ENCODE measurements at places on chromosomes 6 and 20.

- no peak for DNase-seq
Observed at GRCh38 chr6:136612666-136613389, 62.6 kb upstream of the MAP7 start.

GRCh38 chr6:33566182-33567084 lies 13.6 kb downstream of the BAK1 start:
- DNase-seq: no peak

DNA sequence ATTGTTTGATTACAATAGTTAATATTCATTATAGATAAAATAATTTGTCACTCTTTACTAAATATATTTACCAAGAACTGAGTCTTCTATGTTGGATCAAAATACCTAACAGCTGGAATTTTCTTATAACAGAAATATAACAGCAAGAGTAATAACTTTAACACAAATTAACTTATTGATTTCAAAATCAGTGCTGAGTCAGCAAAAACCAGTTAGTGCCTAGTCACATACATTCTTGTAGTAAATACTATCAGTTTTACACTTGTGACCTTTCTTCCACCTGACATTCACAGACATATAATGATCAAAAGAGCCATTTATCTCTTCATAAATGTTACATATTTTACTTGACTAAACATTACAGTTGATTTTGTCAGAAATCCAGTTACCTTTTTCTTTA lies 1141.4 kb upstream of the ADGRB3 start:
- no peak for DNase-seq

DNA sequence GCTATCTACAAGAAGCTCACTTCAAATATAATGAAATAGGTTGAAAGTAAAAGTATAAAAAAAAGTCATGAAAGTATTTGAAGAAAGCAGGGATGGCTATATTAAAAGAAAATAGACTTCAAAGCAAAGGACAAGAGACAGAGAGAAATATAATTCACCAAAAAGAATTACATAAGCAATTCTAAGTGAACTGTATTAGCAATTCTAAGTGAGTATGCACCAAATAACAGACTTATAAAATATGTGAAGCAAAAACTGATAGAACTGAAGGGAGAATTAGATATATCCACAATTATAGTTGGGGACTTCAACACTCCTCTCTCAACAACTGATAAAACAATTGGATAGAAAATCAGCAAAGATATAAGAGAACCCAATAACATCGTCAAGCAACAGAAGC lies 38.8 kb upstream of the ID4 start:
- no peak for DNase-seq

GRCh38 chr6:87001494-87001893 lies 64.2 kb downstream of the HTR1E start:
- DNase-seq: peak; percentile 34

DNA sequence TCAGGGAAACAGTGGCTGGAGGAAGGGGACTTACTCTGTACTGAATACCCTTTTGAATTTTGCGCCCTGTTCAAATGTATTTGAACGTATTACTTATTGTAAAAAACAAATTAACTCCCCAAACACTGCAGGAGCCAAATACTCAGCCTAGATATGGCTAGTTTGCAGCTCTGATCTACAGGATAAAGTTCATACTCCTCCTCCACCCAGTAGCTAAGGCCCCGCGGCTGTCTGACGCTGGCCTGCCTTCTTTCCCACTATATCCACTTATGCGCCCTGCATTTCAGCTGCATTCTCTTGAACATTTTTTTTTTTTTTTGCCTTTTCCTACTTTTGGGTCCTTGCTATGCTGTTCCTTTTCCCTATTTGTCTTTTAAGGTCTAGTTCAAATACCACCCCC lies 6.5 kb downstream of the GSS start:
- no peak for DNase-seq

DNA sequence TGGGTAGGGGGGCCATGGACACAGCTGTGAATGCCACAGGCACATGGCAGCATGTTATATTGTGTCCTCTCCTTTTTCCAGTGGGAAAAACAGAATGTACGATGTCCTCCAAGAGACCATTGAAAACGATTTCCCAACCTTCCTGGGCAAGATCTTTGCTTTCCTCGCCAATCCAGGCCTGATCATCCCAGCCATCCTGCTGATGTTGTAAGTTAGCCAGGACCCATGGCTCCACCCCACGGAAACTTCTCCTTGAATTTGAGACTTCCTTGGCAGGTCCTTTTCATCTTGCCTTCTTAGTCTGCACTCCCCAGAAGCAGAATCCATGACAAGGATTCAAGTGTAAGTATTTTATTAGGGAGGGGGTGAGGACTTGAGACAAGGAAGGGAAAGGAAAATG lies 28.2 kb upstream of the NOP56 start:
- DNase-seq: no peak

- no peak for DNase-seq
Observed at GRCh38 chr6:148653138-148653776, 93.6 kb upstream of the UST start.

DNA sequence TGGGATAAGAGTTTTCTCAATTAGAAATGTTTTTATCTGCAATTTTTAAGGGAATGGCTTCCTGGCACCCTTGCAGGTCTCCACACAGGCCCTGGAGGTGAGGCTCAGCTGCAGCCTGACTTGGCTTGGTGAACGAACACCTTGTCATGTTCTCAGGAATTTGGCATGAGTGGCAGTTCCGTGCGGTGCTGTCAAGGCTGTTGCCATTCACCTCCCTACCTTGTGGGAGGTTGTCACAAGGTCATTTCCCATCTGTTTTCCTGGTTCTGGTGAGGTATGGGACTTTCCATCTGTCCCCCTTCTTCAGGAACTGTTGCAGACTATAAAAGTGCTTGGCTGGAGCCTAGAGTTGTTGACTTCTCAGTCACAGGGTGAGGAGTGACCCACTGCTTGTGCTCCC lies 82.9 kb downstream of the ELOVL4 start:
- DNase-seq: no peak

DNA sequence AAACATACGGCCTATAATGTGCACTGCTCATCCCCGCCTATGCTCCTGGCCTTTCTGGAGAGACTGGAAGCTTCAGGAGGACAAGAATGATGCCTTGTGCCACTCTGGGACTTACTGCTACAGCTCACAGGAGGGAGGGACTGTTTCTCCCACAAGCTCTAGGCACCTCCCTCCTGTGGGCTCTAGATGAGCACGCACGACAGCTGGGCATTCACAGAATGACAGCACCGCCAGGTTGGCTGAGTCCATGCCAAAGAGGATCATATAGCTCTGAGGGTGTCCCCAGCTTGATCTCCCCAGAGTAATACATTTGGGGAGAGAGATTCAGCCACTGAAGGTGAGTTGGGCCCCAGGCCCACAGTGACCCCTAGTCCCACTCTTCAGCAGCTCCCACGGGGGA lies 10.1 kb upstream of the PGC start:
- DNase-seq: no peak

DNA sequence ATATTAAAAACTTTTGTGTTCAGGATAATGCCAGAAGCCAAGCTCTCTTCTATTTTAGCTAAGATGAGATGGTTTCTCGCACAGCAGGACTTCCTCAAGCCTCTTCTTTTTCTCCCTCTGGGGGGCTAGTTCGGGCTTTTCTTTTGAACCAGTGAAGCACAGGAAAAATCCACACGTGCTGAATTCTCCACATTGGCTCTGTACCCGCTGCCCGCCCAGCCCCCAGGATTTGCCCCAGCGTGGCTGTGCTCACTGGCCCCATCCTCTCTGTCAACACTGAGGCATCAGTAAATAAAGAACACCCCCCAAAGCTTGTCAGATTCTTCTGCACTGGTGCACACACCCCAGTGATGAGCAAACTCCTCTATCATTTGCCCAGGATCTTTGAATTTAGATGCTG lies 232.8 kb downstream of the ZNF217 start:
- no peak for DNase-seq

- no peak for DNase-seq
Observed at GRCh38 chr20:62675156-62675876, 33.0 kb downstream of the SLCO4A1 start.

DNA sequence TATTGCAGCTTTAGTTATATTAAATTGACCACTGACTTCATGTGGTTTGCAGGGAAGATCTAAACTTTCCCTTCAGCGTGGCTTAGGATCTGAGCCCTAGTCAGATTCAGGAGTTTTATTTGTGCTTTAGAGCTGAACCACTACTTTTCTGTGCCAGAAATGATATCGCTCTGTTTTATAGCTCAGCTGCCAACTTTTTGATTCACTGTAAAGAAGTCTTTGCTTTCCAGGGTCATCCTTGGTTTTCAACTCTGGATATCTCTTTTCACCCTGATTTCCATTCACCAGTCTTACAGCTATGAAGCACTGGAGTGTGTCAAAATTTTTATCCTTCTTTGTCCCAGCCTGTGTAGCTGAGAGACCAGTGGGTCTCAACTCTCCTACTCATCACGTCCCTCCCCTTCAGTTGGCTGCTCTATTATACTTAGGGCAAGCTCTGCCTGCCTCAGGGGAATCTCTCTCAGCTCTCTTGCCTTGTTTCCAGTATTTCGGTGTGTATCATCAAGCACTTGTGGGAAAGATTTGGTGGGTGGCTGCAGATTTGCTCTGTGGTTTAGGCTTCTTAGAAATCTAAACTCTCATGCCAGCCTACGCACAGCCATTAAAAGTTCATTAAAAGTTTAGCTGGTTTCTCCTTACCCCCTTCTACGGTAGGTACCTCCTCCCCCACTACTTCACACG lies 425.5 kb downstream of the TENT5A start:
- no peak for DNase-seq

DNA sequence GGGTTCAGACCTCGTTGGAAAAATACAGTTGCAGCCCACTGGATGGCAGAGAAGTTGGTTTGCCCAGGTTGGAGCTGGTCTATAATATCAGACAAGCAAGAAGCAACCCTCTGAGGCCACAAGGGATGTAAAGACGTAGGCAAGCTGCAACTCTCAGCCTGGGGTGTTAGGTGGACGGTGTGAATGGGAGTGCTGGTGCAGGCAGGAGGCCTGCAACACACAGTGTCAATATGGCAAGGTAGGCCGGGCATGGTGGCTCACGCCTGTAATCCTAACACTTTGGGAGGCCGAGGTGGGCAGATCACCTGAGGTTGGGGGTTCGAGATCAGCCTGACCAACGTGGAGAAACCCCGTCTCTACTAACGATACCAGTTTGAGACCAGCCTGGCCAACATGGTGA lies 10.5 kb downstream of the VPS16 start:
- no peak for DNase-seq

DNA sequence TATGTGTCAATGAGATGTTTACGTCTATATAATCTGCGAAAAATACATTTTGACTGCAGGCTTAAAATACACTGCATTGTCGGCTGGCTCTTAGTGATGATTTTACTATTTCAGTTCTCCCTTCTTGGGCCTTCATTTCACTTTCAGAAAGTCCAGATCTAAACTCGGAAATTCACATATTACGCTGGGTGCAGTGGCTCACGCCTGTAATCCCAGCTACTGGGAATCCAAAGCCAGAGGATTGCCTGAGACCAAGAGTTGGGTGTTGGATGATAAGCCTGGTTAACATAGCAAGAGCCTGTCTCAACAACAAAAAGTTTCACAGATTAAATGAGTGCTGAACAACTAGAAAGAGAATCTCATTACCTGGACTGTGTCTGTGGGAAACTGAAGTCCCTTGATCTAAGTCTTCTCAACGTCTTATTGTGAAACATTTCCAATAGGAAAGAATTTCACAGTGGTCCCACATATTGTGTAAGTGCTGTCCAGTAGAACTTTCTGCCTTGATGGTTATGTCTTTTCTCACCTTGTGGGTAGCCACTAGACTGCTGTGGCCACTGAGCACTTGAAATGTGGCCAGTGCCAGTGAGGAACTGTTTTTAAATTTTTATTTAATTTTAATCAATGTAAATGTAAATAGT lies 1.9 kb downstream of the GINM1 start:
- DNase-seq: no peak

DNA sequence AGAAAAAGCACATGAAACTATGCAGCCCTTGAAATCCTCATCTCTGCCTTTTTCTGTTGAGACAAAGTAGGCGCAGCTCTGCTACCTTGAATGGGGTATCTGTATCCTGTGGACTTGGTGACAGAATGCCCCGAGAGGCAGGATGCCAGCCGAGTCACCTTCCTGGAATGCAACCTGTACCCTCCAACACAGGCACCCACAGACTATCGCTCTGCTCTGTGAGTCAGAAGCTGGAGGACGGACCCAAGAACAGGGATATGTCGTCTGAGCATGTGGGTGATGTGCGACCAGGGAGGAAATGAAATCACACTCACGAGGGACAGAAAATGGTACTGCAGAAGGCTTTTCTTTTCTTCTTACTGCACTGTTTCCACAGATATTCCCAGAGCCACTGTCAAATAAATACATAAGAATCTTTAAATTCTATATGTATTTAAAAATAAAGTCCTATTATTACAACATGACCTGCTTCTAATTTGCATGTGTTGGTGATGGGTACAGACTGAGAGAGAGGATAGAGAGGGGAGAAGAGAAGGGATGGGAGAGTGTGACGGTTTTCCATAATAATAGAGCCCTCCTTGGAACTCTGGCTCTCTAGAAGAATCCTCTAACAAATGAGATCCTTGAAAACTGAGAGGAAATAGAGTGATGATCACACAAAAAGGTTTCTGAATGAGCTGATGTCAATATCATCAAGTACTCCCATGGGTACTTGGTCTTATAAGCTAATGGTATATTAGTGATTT lies 308.1 kb downstream of the FOXC1 start:
- DNase-seq: no peak

GRCh38 chr6:42281570-42281969 lies 63.9 kb upstream of the MRPS10 start:
- no peak for DNase-seq

- DNase-seq: no peak
Observed at GRCh38 chr6:91097364-91097763, 510.5 kb upstream of the MAP3K7 start.

DNA sequence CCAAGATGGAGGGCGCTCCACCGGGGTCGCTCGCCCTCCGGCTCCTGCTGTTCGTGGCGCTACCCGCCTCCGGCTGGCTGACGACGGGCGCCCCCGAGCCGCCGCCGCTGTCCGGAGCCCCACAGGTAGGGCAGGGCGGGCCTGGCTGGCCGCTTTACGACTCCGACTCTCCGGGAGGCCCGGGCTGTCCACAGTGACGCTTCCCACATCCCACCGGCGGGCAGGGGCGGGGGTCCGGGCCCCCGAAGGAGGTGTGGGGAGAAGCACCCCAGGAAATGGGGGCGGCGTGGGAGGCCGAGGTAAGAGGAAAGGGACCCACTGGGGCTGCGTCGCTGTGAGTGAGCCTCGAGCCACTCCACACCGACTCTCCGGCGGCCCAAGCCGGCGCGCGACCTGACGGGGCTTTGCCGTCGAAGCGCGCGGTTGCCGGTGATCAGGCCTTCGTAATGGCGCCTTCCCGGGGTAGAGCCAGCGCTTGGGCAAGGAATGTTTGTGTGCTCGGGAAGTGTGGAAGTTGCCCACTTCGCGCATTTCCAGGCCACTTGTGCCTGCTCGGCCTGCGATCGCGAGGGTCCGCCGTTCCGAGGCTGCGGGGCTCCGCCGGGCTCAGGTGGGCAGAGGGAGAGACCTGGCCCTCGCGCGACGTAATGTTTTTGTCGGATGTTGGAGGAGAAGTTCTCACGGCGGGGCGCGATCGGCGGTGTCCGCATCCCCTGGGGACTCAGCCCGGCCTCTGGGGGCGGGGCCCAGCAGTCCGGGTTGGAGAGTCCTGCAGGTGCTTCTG lies 427 bp downstream of the GINM1 start:
- DNase-seq: peak; percentile 10

Data from MM.1S (cell line).